ENCODE measurements at places on chromosomes 12 and 14. TPM values are rescaled to one million over a fixed set of nuclear protein-coding genes. Genes with fewer than 3 reads are reported as not detected.
A peak's percentile ranks its signal among the peaks of the same experiment; 100 is the strongest.

GRCh38 chr12:113641426-113642030, 169.9 kb upstream of the LHX5 start:
- no peak for DNase-seq

The LMNTD1 gene
- total RNA-seq, result 0.66 TPM

GRCh38 chr14:93892923-93893558, 34.1 kb upstream of the FAM181A start:
- DNase-seq, result peak; percentile 41

DNA sequence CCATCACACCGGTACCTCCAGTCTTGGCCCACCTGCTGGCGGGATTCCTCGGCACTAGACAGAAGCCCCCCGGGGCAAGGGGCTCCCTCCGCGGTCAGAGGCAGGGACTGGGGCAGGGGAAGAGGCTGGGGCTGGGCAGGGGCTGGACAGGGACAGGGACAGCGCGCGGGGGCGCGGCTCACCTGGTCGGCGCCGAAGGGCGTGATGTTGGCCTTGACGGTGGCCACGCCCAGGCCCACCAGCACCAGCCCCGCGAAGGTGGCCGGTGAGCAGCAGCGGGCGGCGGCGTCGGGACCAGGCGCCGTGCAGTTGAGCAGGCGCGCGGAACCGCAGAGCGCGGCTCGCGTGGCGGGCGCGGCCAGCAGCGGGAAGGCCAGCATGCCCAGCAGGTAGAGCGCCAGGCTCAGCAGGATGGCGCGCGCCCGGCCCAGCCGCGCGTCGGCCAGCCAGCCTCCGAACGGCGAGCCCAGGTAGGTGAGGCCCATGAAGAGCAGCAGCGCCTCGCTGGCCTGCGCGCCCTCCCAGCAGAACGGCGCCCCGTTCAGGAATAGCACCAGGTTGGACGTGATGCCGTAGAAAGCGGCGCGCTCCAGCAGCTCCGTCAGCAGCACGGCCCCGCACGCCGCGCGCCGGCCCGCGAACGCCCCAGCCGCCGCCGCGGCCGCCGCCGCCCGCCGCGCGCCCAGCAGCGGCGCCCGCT, 392 bp downstream of the SLC15A4 start:
- no peak for DNase-seq

The APOLD1 gene
- total RNA-seq, result 6.6 TPM

DNA sequence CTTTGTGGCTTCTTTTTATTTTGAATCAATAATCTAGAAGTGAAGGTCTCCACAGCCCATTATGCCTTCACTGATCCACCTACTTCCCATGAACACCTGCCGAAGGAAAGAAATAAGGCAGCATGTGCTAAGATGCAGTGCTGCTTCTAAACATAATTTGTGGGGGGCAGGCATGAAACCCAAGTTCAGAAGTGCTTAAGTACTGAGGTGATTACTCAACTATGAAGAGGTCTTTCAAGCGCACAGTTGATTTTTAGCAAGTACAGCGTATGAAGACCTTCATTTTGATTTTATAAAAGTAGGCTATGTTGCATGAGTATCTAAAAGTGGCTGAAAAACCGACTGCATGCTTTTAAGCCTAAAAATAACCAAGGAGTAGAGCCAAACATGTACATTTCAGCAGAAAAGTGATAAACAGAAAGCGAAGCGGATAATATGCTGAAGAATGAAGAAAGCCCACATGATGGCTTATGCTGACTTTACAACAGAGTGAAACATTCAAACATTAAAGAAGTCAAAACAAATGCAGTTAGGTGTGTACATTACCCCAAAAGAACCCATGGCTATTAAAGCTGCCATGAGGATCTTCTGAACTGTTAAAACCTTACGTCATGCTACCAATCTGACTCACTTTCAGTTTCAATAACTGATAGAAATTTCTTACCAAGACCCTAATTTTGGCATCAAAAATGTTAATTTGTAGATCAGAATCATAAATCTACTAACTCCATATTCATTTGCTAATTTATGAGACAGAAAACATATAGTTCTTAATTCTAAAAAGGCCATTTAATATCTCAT, 29.3 kb downstream of the KICS2 start:
- no peak for DNase-seq

The PRR4 gene
- total RNA-seq, result 0.97 TPM

The AKAP6 gene
- total RNA-seq, result 8.6 TPM

DNA sequence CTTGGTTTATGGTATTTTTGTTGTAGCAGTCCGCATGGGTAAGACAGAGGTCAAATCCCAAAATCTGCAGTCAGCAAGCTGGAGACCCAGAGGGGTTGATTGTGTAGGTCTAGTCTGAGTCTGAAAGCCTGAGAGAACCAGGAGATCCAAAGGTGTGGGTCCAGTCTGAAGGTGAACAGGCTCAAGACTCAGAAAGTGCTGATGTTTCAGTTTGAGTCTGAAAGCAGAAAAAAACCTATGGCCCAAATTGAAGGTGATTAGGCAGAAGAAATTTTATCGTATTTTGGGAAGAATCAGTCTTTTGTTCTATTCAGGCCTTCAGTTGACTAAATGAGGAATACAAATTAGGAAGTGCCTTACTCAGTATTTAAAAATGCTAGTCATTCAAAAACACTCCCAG, 807.8 kb upstream of the FOXG1 start:
- no peak for DNase-seq

Measured in HFFc6 (cell line).